Prostate gland (tissue), 2 donors: ENCODE measurements at places on chromosomes 7 and 10. TPM values are rescaled to one million over a fixed set of nuclear protein-coding genes. Genes with fewer than 3 reads are reported as not detected.

PON1 gene
- not detected for total RNA-seq

PRLHR gene
- not detected for total RNA-seq

KIF20B gene
- total RNA-seq: 5.7 TPM

HABP2 gene
- total RNA-seq: 0.17 TPM

PLAU gene
- total RNA-seq: 7.1 TPM

OR9A2 gene
- not detected for total RNA-seq

OR13A1 gene
- total RNA-seq: not detected

- H3K27me3 ChIP-seq: no peaks in the 10 kb centered on the region
- no peaks in the 10 kb centered on the region for H3K36me3 ChIP-seq
- DNase-seq: no peak
Measured at GRCh38 chr10:130531312-130531711, 395.1 kb downstream of the GLRX3 start.

- H3K36me3 ChIP-seq: no peaks in the 10 kb centered on the region
- H3K4me3 ChIP-seq: no peak overlapping the region
- H3K27me3 ChIP-seq: no peaks in the 10 kb centered on the region
- no peak overlapping the region for H3K27ac ChIP-seq
- DNase-seq: peak; percentile 77
Measured at GRCh38 chr10:121406823-121407545, 191.3 kb downstream of the FGFR2 start.

DNA sequence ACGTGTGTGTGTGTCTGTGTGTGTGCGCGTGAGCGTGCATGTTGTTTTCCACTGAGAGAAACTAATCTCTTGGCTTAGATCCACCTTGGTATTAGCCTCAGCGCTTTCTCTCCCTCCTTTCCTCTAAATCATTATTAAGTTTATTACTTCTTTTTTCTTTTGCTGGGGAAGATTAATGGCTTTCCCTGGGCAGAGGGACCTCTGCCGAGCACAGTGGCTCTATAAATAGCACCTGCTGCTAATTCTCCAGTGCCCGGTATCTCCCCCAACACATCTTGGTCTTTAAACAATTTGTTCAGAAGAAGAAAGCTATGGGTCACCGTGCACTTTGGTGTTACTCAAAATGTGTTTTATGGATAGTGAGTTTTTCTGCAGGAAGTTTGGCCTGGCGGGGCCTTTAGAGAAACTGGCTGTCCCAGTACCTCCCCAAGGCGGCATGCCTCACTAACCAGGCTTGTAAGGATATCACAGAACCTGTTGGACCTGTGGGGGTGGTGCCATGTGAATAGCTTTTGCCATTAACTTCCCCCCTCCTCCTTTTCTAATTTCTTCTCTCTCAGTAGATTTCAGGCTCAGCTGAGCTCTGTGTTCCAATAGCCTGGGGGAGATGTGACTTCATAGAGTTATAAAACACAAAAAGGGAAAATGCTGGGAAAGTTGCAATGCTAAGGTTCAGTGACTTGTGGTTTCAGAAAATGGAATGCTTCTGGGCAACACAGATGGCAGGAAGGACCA is 70.1 kb upstream of the RAB11FIP2 start:
- no peaks in the 10 kb centered on the region for H3K36me3 ChIP-seq
- peak; percentile 41 for DNase-seq
- H3K4me1 ChIP-seq: peaks cover 3% of the 10 kb centered on the region
- H3K4me3 ChIP-seq: no peak overlapping the region
- no peaks in the 10 kb centered on the region for H3K27me3 ChIP-seq

GRCh38 chr7:157502701-157503111 is 165.9 kb downstream of the DNAJB6 start:
- peaks cover 2% of the 10 kb centered on the region for H3K27me3 ChIP-seq
- H3K27ac ChIP-seq: no peak overlapping the region
- H3K4me1 ChIP-seq: no peaks in the 10 kb centered on the region
- DNase-seq: no peak
- H3K4me3 ChIP-seq: no peak overlapping the region

DNA sequence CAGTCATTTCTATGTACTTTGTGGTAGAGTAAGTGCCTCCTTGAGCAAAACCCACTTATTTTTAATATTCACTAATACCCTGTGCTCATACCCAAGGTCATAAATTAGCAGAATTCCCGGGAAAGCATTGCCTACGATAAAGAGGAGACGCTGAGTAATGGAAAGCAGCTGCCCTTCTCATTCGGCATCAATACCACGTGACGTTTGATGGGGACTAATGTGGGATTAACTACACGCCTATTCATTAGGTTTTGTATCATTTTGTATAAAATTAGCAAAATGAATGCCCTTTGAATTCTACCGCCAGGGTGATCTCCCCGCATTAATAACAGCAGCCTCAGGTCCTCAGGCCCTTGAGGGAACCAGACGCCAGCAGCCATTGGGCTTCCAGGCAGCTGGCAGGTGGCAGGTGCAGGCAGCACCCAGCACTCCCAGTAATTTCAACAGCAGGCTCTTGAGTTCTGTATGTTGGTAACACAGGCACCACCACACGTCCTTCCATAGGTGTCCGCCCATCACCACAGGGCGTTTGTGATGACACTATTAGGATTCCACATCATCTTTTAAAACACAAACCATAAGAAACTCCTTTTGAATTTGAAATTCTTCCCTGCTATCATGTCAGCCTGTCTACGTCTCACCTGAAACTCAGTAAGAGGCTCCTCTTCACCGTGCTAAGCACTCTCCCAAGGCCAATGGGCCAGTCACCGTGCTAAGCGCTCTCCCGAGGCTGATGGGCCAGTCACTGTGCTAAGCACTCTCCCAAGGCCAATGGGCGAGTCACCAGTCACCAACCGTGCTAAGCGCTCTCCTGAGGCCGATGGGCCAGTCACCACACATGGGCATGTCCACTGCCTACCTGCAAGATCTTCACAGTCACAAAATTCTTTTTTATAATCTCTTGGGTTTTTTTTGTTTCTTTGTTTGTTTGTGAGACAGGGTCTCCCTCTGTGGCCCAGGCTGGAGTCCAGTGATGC is 509.4 kb downstream of the PTPRN2 start:
- H3K4me1 ChIP-seq: no peaks in the 10 kb centered on the region
- H3K27ac ChIP-seq: no peak overlapping the region
- DNase-seq: no peak
- no peaks in the 10 kb centered on the region for H3K27me3 ChIP-seq
- no peak overlapping the region for H3K4me3 ChIP-seq

DNA sequence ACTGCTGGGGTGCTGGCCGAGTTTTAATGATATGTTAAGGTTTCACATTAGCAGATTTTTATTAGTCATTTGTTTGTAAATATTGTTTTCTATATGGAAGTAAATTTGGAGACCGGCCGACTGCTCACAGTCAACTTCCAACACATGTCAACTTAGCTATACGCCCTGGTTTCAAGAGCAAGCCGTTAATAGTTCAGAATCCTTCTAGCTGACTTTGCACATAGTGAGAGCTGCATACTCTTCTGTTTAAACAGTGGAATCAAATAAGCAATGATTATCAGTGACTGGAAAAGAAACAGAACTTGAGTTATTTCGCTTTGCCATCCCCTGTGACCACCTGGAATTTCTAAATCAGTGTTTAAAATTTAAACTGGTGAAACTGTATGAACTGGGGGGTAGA is 109.9 kb downstream of the PFKFB3 start:
- no peak for DNase-seq
- no peaks in the 10 kb centered on the region for H3K27me3 ChIP-seq
- no peaks in the 10 kb centered on the region for H3K4me1 ChIP-seq
- no peak overlapping the region for H3K27ac ChIP-seq

DNA sequence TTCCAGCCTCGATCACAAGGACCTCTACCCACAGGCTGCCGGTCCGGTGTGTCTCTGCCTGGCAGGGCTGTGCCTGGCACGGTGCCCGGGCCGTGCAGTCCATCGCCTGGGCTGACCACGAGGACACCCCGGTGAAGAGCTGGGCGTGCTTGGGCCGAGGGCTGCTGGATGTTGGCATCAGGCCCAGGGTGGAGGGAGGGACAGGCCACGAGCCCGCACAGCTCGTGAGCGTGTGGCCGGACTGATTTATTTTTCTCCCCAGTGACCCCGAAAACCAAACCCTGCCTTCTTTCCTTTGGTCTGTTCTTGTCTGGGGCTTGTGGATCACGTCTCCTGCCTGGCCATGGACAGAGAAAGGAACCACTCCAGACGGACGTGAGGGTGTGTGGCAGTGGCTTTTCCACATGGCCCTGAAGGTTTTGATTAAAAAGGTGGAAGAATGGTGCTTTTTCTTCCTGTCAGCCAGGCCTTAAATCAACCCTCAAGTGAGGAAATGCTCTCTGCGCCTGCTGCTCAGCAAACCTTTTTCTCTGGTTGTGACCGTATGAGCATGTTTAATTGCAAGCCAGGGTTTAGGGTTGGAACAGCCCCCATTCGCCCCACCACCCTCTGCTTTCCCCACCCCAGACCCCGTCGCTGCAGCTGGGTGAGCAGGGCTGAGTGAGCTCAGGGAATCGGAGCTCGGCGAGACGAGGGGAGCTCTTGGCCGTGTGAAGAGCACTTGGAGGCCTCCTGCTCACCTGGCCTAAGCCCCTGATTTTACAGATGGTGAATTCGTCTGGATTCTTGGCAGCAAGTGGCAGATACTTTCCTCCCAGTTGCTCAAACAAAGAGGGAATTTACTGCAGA is 130.1 kb downstream of the RGS10 start:
- no peaks in the 10 kb centered on the region for H3K27me3 ChIP-seq
- peak overlapping the region; percentile 49 for H3K27ac ChIP-seq
- H3K4me1 ChIP-seq: no peaks in the 10 kb centered on the region
- H3K36me3 ChIP-seq: no peaks in the 10 kb centered on the region
- no peak overlapping the region for H3K4me3 ChIP-seq

DNA sequence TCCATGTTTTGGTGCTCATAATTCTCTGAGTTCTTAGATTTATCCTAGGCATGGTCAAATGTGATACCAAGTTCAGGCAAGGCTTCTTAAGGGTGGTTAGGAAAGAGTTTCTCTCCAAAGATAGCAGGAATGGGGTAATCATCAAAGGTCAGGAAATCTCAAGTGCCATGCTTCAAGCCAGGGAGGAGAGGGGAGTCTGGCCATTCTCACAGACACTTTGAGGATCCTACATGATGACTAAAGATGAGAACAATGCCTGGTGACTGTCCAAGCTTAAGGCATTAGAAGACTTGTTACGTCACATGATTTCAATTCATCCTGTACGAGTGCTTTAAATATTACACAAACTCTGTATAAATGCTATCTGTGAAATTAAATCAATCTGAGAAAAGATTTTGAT is 59.4 kb downstream of the POM121L12 start:
- no peaks in the 10 kb centered on the region for H3K36me3 ChIP-seq
- DNase-seq: no peak

DNA sequence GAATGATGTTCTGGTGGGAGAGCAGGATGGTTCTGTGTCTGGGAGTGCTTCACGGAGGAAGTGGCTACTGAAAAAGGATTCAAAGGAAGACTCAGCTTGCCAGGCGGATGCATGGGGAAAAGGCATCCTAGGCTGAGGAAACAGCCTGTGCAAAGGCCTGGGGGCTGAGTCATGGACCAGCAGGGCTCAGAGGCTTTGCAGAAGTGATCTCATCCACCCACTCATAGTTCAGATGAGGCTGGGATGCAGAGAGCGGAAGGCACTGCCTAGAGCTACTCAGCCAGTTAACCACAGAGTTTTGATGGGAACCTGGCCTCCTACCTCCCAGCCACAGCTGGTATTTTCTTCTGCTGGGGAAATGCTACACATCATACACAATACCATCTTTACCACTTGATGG is 15.8 kb upstream of the ADAMTS14 start:
- H3K4me3 ChIP-seq: no peak overlapping the region
- H3K4me1 ChIP-seq: no peaks in the 10 kb centered on the region
- no peaks in the 10 kb centered on the region for H3K36me3 ChIP-seq

GRCh38 chr10:92238586-92239098 is 52.2 kb downstream of the CPEB3 start:
- peak overlapping the region; percentile 87 for H3K27ac ChIP-seq
- no peaks in the 10 kb centered on the region for H3K27me3 ChIP-seq
- no peaks in the 10 kb centered on the region for H3K36me3 ChIP-seq
- peaks cover 3% of the 10 kb centered on the region for H3K4me1 ChIP-seq
- peak overlapping the region; percentile 63 for H3K4me3 ChIP-seq

DNA sequence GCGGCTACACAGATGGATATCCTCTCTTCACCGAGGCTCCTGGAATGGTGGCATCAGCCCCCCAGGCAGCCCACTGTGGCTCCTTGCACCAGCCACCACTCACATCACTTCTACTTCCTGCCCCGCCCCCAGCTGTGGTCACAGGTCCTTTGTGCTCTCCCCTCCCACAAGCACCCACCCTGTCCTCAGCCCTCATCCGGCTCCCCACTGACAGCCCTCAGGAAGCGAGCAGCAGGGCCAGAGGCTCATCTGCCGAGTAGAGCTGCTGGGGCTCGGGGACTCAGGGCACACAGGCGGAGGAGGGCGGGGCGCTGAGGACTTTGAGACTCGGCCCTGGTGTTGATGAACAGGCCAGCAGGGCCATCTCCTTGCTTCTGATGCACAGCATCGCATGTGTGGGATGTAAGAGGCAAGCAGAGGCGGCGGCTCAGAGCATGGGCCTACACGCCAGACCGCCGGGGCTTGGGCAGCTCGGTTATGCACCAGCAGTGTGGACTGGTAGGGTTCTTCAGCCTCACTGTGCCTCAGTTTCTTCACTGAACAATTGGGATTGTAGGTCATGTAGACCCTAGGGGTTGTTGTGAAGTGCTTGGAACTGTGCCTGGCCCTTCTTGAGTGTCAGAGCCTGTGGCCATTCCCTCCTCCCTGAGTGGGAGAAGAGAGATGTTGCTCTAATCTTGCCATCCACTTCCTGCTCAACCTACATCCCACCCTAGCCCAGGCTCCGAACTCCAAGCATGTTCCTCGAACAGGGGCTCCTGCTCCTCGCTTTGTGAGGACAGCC is at the start of gene PRF1:
Gene PRF1 (minus strand): TSS at position 77 of the 784 bp plus-strand sequence. CDS start 1,839 bp downstream, outside the sequence.
- no peak within 1 kb of the TSS for H3K27ac ChIP-seq
- H3K27me3 ChIP-seq: no peaks in the 10 kb centered on the region
- no peak within 1 kb of the TSS for H3K4me3 ChIP-seq
- H3K36me3 ChIP-seq: no peaks in the 10 kb centered on the region
- no peak for DNase-seq

GRCh38 chr10:71217266-71218045 is 5.1 kb downstream of the UNC5B start:
- DNase-seq: no peak
- H3K27ac ChIP-seq: peak overlapping the region; percentile 54
- no peaks in the 10 kb centered on the region for H3K27me3 ChIP-seq
- peaks cover 2% of the 10 kb centered on the region for H3K4me1 ChIP-seq
- H3K4me3 ChIP-seq: peak overlapping the region; percentile 31
- no peaks in the 10 kb centered on the region for H3K36me3 ChIP-seq

GRCh38 chr10:16232441-16232840 is 204.4 kb upstream of the PTER start:
- H3K4me1 ChIP-seq: no peaks in the 10 kb centered on the region
- no peak overlapping the region for H3K27ac ChIP-seq
- DNase-seq: no peak
- H3K36me3 ChIP-seq: no peaks in the 10 kb centered on the region

GRCh38 chr10:73591935-73592699 is 975 bp upstream of the USP54 start:
- peaks cover 5% of the 10 kb centered on the region for H3K4me1 ChIP-seq
- H3K27ac ChIP-seq: peak overlapping the region; percentile 40
- no peak overlapping the region for H3K4me3 ChIP-seq

GRCh38 chr10:79246209-79246581 is 101.1 kb upstream of the PPIF start:
- peak overlapping the region; percentile 63 for H3K27ac ChIP-seq
- H3K36me3 ChIP-seq: no peaks in the 10 kb centered on the region
- peaks cover 22% of the 10 kb centered on the region for H3K4me1 ChIP-seq
- no peak for DNase-seq
- no peaks in the 10 kb centered on the region for H3K27me3 ChIP-seq
- H3K4me3 ChIP-seq: no peak overlapping the region

GRCh38 chr7:69840248-69840647 is 242.0 kb downstream of the AUTS2 start:
- no peaks in the 10 kb centered on the region for H3K4me1 ChIP-seq
- H3K27me3 ChIP-seq: no peaks in the 10 kb centered on the region
- H3K27ac ChIP-seq: no peak overlapping the region
- no peak for DNase-seq
- no peaks in the 10 kb centered on the region for H3K36me3 ChIP-seq
